ENCODE measurements at places on chromosomes 1 and 21. TPM values are rescaled to one million over a fixed set of nuclear protein-coding genes. Genes with fewer than 3 reads are reported as not detected.

SPRR2E gene
- total RNA-seq, result not detected

ZFP69 gene
- 5.4 TPM for total RNA-seq

RNU1-1 gene
- under 0.01 TPM for total RNA-seq

FCGR2B gene
- total RNA-seq, result 1.9 TPM

CSF3R gene
- total RNA-seq, result 8.8 TPM

IGSF3 gene
- total RNA-seq, result 50.4 TPM

KPRP gene
- not detected for total RNA-seq

GBP6 gene
- total RNA-seq, result 0.38 TPM

Data from camera-type eye (tissue), 1 donor.